OCI-M1 (cell line): ENCODE measurements at places on chromosomes 2 and 18.

- DNase-seq, result no peak
These were observed 24.7 kb upstream of the COLEC12 start for GRCh38 chr18:525036-525797.

GRCh38 chr2:98505971-98506664 is 61.5 kb downstream of the INPP4A start:
- DNase-seq, result no peak

DNA sequence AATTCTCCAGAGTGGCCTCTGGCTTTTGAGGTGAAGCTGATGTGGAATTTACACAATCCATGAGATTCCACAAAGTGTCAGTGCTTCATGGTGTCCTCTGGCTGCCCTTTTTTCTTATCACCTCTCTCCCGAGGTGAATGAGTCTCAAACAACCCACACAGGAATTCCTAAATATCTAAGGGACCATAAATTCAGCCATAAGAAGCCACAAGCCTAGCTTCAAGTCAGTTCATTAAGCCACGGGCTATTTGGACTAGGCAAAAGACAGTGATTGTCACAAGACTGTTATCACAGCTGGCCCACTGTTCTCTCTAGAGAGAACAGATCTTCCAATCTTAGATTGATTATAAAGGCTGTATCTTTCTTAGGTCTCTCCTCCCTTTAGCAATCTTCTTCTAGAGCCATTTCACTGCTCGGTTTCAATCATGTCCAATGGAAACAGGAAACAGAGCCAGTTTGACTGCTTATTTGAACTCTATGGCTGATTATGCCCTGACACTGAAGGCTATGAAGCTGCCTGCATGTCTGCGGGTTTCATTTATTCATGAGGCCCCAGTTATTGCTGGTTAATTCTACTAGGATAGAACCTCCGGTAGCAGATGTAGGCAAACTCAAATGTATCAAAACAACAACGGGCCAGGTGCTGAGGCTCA is 4.1 kb downstream of the NEMP2 start:
- peak; percentile 81 for DNase-seq

DNA sequence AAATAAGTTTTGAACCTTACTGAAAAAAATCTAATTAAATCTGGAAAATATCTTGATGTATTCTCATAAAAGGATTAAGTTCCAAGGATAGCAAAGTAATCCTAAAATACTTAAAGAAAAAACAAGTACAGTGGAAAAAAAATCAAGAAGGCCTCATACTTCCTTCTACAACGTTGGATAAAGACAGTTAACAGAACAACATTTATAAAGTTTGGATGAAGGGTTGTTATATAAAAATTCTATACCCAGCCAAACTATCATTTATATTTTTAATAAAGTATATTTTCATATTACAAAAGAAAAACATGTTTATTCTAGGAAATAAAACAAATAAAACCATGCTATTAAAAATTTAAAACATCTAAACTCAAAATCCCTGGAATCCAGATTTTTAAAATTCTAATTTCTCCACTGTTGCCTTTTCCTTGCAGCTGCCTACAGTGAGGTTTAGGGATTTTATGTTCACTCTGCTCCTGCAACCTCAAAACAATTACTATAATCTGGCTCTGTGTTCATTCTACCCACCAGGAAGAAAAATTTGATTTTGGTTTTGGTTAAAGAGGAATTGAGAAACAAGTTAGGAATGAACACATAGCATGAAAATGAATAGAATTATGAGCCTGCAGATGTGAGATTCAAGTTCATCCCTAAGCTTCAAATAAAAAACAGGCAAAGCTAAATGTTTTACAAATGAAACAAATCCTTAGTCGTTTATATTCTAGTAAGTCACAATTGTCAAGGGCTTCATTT is 142.8 kb downstream of the LPIN1 start:
- no peak for DNase-seq

- DNase-seq, result peak; percentile 58
These were observed at the start of gene LRP1B for GRCh38 chr2:142131010-142131669. LRP1B (minus strand) TSS chr2:142131016; CDS start chr2:142130729, 287 bp downstream.

DNA sequence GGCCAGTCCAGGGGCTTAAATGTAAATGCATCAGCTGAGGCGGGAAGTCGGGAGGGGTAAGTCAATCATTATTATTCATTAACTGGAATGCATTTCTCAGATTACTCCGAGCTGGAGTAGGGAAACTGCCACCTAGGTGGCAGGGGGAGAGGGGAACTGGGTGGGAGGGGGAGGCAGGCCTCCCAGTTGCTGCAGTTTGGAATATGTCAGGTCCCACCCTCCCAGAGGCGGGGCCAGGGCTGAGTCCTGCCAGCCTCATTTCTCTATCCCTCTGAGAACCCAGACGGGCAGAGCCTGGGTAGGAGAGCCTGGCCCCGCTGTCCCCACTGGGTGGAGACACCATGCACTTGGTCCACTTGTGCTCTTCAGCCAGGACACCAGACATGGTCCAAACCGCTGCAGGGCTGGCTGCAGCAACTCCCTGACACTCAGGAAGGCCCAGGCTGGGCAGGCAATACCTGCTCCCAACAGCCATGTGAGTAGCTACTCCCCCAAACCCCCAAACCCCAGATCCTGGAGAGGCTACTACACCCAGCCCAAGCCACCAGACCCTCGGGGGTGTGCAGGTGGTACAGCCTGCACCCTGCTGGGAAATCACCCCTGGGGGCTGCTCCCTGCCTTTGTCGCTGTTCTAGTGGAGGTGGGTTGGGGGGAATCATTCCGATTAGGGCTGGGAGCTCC is at the start of gene GPBAR1:
TSS of gene GPBAR1 (plus strand) at position 274 of the 681 bp plus-strand sequence. CDS start 1,710 bp downstream, outside the sequence.
- DNase-seq, result no peak

DNA sequence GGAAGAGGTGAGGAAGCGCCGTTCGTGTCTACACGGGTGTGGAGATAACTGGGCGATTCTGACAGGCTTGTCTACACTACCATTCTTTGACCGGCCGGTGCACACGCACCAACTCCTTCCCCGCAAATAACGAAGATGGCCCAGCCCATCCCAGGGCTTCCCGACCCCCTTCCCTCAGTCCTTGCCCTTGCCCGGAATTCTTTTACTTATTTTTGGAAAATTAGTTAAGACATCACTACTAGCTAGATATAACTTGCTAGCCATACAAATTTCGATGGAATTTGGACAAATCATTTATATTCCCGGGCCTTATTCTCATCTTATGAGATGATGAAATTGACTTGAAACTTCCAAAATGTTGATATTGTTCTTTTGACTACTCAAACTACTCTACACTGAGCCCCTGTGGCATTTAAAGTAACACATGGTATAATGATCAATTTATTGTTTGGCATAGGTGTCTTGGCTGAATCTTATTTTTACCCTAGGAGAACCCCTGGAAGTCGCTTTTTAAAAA is 1.3 kb downstream of the ERICH2 start:
- DNase-seq, result peak; percentile 64

GRCh38 chr18:7609617-7610016 is 42.5 kb downstream of the PTPRM start:
- no peak for DNase-seq

- no peak for DNase-seq
These were observed 78.3 kb downstream of the HDAC4 start for GRCh38 chr2:239322416-239323086.

DNA sequence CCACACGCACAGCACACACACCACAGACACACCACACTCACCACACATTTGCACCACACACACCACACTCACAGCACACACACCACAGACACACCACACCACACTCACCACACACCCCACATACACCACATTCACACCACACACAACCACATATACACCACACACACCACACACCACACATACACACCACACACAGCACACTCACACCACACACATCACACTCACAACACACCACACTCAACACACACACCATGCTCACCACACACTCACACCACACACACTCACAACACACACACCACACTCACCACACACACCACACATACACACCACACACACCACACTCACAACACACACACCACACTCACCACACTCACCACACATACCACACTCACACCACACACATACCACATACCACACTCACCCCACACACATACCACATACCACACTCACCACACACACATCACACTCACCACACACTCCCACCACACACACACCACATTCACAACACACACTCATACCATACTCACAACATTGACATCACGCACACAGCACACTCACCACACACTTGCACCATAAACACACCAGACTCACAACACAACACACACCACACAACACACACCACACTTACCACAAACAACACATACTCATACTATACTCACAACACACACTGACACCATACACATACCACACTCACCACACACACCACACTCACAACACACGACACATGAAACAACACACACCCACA is 60.0 kb downstream of the SDC1 start:
- no peak for DNase-seq

DNA sequence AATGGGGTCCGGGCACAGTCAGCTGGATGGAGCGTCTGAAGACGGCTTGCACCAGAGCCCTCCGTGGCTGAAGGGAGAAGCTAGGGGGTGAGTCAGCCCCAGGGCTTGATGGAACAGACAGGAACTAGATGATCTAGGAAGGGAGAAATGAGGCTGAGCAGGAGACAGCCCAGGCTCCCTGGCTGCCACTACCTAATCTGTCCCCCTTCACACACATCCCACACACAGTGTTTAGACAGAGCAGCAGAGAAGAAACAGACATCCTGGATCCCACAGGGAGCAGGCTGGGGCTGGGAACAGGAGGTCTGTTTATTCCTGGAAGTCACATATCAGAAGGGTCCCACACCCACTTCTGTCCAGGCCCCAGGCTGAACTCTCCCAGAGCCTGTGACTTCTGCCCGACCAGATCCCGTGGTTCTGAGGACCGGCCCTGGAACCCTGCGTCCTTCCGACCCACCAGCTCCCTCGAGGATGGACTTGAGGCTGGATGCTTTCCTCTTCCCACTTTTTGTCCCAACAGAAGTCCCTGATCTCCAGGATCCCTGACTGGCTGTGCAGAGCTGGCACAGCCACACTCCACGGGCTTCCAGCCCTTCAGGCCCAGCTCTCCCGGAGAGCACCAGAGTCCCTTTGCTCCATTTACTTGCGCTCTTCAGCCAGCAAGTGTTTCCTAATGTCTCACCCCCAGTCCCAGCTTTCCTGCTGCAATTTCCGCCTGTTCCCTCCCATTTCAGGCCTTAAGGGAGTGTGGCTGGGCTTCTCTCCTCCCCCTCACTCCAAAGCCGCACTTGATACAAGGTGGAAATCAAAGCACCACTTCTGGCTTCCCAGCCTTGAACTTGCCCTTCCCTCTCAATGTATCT is 1.5 kb upstream of the GPBAR1 start:
- DNase-seq, result no peak

GRCh38 chr2:69957965-69958364 is 3.5 kb downstream of the ASPRV1 start:
- no peak for DNase-seq

DNA sequence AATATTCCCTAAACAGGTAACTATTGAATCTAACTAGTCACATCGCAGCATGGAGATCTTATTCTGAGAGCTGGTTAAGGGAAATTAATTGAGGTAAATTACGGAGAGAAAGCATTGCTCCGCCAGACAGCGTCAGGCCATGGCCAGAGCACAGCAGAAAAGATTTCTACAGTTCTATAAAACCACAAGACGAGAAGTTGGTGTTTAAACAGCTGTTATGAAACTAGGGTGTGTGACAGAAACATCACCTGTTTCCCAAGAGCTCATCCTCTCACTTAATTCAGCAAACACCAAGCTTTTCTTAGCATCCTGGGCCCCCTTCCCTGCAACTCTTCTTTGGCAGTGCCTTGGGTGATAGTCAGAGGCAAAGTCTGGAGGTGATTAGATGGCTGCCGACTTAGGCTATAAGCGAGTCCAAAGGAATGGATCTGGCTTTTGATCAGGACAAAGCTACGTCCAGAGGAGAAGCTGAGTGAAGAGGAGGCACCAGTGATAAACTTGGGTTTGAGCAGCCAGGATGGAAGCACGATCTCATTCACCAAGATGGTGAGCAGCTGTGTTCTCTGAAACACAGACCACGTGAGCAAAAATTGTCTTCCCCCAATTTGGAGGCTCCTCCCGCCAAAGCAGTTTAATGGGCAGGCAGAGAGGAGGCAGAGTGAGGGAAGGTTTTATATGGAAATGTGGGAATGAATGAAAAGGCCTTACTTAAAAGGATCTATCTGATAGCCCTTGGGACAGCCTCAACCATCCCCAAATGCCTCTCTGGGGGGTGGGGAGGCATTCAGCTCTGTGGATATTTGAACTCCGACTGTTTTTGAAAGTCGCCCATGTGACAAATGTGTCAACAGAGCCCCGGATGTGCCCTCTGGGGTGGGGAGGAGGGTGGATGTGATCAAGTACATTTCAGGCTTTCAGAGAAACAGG is 57.8 kb downstream of the PKDCC start:
- no peak for DNase-seq

DNA sequence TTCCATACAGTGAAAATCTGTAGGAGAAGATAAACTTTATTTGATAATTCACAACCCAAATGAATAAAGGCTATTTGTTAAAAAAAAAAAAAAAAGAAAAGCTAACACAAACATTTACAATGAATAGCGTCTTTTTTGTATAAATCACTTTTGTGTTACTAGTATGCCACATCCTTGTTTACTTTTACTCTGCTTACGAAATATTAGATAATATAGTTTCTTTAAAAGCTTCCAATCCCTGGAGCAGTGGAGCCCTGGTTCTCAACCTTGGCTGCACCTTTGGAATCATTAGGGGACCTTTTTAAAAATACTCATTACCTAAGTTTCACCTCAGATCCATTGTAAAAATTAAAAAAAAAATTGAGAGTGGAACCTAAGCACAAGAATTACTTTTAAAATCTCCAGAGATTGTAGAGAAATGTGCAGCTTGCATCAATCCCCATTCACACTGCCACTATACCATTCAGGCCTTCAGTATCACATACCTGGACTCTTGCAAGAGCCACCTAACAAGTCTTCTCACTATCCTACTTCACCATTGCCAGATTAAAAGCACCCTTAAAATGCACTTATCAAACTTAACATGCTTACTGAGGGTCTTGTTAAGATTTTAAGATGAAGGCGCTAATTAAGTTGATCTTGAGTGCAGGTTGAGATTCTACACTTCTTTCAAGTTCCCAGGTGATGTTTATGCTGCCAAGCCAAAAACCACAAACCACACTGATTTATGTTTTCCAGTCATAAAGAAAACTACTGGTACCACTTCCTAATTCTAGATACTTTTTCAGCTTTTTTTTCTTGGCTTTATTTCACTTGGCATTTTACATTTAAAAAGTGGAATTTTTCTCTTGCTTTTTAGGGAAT is 59.7 kb upstream of the ZC3H15 start:
- DNase-seq, result peak; percentile 17

GRCh38 chr18:42412896-42413295 is 457.9 kb downstream of the PIK3C3 start:
- DNase-seq, result no peak

- no peak for DNase-seq
These were observed 309.9 kb upstream of the RAB12 start for GRCh38 chr18:8299054-8299980.

DNA sequence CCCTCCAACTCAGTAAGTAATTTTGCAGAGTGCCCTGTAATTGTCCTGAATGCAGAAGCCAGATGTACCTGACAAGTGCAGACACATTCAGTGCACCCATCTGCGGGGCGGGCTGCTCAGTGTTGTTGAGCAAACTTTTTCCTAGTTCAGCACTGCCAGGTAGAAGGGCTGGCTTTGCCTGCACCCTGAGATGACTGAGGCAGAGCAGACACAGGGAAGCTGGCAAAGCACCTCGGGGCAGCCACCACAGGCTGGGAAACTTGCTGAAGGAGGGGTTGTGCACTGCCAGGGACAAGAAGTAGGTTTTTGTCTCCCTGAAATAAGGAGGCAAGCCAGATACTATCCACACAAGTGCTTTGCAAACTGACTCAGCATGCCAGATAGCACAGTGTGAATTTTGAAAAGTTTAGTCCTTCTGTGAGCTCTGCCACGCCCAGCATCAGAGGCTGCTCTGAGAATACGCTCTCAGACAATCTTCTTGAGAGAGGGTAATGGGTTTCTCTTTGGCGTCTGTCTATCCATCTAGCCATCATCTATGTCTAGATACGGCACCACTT is 62.3 kb downstream of the SOWAHC start:
- no peak for DNase-seq
